ENCODE measurements at places on chromosomes 5 and 9. TPM values are rescaled to one million over a fixed set of nuclear protein-coding genes. Genes with fewer than 3 reads are reported as not detected.
A peak's percentile ranks its signal among the peaks of the same experiment; 100 is the strongest.

The PGM5 gene
- total RNA-seq = not detected

The RAI14 gene
- total RNA-seq = 1.5 TPM

DNA sequence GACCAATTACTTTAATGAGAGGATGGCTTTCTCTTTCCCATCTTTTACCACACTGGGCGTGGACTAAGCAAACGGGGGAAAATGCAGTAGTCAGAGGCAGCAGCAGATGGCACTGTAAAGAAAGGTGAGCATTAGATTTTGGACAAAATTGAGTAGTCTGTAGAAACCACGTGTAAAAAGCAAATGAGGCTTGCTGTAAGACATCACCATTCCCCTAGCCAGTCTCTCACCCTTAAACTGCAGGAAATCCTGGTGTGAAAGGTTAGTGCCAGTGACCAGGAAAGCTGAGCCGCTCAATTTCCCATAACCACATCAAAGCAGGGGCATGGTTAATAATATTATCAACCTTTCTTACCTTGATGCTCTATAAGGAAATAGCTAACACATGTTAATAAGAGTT lies 31.8 kb downstream of the SPATA31C2 start:
- no peak overlapping the region for H3K27ac ChIP-seq
- H3K36me3 ChIP-seq = no peaks in the 10 kb centered on the region
- peak; percentile 7 for DNase-seq
- peaks cover 9% of the 10 kb centered on the region for H3K27me3 ChIP-seq
- H3K4me3 ChIP-seq = no peak overlapping the region

The PFN3 gene
- not detected for total RNA-seq

The PCDHB8 gene
- total RNA-seq = not detected

DNA sequence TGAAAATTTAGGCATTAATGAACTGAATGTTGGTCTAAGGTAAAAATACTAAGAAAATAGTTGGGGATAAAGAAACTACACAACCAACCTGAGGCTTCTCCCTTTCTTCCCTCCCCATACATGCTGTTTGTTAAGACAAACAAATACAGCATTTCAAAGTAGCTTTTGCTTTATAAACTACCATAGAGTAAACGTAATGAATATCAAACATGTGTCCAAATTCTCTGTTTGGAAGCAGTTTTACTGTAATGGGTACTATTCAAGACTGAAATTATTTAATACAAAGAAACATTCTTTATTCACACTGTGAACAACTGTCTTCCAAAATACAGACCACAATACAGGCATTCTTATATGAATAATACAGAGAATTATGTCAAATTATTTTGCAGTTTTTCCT lies 52.0 kb downstream of the SLC44A1 start:
- H3K27me3 ChIP-seq = peaks cover 2% of the 10 kb centered on the region
- H3K36me3 ChIP-seq = no peaks in the 10 kb centered on the region
- H3K27ac ChIP-seq = no peak overlapping the region
- DNase-seq = no peak
- H3K4me3 ChIP-seq = no peak overlapping the region
- H3K4me1 ChIP-seq = peaks cover 15% of the 10 kb centered on the region

The FAM221B gene
- not detected for total RNA-seq

The ANKRD34B gene
- total RNA-seq = not detected

The JAKMIP2 gene
- total RNA-seq = 1.1 TPM

The DNM1 gene
- total RNA-seq = 1.8 TPM

- H3K27ac ChIP-seq = no peak overlapping the region
- DNase-seq = no peak
- peaks cover 8% of the 10 kb centered on the region for H3K4me1 ChIP-seq
- H3K4me3 ChIP-seq = no peak overlapping the region
- H3K36me3 ChIP-seq = peaks cover 15% of the 10 kb centered on the region
Observed at GRCh38 chr9:99211746-99212145, 10.0 kb downstream of the ALG2 start.

- no peaks in the 10 kb centered on the region for H3K27me3 ChIP-seq
- DNase-seq = no peak
- no peaks in the 10 kb centered on the region for H3K36me3 ChIP-seq
- H3K4me1 ChIP-seq = no peaks in the 10 kb centered on the region
Observed at GRCh38 chr9:18056269-18056992, 417.5 kb upstream of the ADAMTSL1 start.

GRCh38 chr5:59021286-59021673 lies 438.4 kb downstream of the RAB3C start:
- no peak overlapping the region for H3K4me3 ChIP-seq
- H3K36me3 ChIP-seq = peaks cover 65% of the 10 kb centered on the region
- DNase-seq = no peak
- no peaks in the 10 kb centered on the region for H3K27me3 ChIP-seq

GRCh38 chr5:64749385-64749784 lies 19.1 kb downstream of the SREK1IP1 start:
- no peak overlapping the region for H3K4me3 ChIP-seq
- H3K4me1 ChIP-seq = peaks cover 7% of the 10 kb centered on the region
- peaks cover 3% of the 10 kb centered on the region for H3K36me3 ChIP-seq
- DNase-seq = no peak
- H3K27ac ChIP-seq = no peak overlapping the region

- peaks cover 24% of the 10 kb centered on the region for H3K36me3 ChIP-seq
- peaks cover 49% of the 10 kb centered on the region for H3K4me1 ChIP-seq
- DNase-seq = no peak
- H3K4me3 ChIP-seq = peak overlapping the region; percentile 88
- no peaks in the 10 kb centered on the region for H3K27me3 ChIP-seq
Observed at GRCh38 chr9:92668746-92669526, 995 bp downstream of the IPPK start.

The LIFR gene
- total RNA-seq = 0.10 TPM

DNA sequence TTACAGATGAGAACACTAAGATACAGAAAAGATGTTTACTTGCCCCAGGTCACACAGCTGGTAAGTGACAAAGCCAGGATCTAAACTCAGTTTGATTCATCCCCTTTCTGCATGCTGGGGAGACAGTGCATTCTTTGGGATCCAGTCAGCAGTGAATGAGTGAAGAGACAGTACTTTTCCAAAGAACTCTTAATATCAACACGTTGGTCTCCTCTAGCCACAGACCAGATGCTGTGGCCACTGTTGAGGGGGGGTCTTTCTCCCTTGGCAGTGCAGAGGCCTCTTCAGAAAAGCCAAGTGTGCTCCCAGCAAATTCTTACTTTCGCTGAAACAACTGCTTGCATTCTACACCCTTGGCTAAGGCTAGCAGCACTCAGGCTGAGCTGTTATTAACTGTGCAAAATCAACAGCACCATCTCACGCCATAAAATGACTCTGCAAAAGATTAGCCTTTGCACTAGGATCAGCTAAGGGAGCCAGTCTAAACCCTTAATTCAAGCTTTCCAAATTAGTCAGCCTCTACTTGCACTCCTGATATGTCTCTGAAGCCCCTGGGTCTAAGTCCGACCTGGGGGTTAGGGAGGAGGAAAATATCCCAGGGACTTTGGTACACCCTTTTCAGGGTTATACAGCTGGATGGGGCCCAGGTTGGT lies 4.8 kb upstream of the TMEM171 start:
- H3K4me3 ChIP-seq = no peak overlapping the region
- no peaks in the 10 kb centered on the region for H3K36me3 ChIP-seq
- H3K27me3 ChIP-seq = peaks cover 31% of the 10 kb centered on the region
- no peaks in the 10 kb centered on the region for H3K4me1 ChIP-seq

- H3K4me1 ChIP-seq = peaks cover 8% of the 10 kb centered on the region
- H3K27me3 ChIP-seq = peaks cover 25% of the 10 kb centered on the region
- no peaks in the 10 kb centered on the region for H3K36me3 ChIP-seq
- H3K27ac ChIP-seq = no peak overlapping the region
Observed at GRCh38 chr9:128244837-128245231, 31.0 kb downstream of the GOLGA2 start.

GRCh38 chr5:150001660-150002486 lies 1.3 kb downstream of the HMGXB3 start:
- H3K4me1 ChIP-seq = peaks cover 59% of the 10 kb centered on the region
- H3K27me3 ChIP-seq = no peaks in the 10 kb centered on the region
- peak overlapping the region; percentile 98 for H3K27ac ChIP-seq
- peak; percentile 65 for DNase-seq
- peaks cover 30% of the 10 kb centered on the region for H3K36me3 ChIP-seq
- H3K4me3 ChIP-seq = peak overlapping the region; percentile 99

- DNase-seq = no peak
- peaks cover 2% of the 10 kb centered on the region for H3K36me3 ChIP-seq
- H3K27ac ChIP-seq = no peak overlapping the region
- H3K4me1 ChIP-seq = peaks cover 48% of the 10 kb centered on the region
- no peak overlapping the region for H3K4me3 ChIP-seq
- peaks cover 3% of the 10 kb centered on the region for H3K27me3 ChIP-seq
Observed at GRCh38 chr5:159424123-159424522, 93.8 kb upstream of the IL12B start.

All from activated T-helper 1 cell treated with anti-CD3 and anti-CD28 coated beads, Interleukin-12 subunit alpha, Interleukin-12 subunit beta, Interleukin-2, Interleukin-4 antibody, amounts not matched to agents 30 ng/mL and 10 ng/mL and 1 ng/mL, durations not matched to agents 14 hours and 24 hours and 36 hours (primary cell).